ENCODE measurements at places on chromosomes 2 and 18.

- DNase-seq = no peak
These were observed 325.8 kb upstream of the POU3F3 start for GRCh38 chr2:104528101-104528500.

DNA sequence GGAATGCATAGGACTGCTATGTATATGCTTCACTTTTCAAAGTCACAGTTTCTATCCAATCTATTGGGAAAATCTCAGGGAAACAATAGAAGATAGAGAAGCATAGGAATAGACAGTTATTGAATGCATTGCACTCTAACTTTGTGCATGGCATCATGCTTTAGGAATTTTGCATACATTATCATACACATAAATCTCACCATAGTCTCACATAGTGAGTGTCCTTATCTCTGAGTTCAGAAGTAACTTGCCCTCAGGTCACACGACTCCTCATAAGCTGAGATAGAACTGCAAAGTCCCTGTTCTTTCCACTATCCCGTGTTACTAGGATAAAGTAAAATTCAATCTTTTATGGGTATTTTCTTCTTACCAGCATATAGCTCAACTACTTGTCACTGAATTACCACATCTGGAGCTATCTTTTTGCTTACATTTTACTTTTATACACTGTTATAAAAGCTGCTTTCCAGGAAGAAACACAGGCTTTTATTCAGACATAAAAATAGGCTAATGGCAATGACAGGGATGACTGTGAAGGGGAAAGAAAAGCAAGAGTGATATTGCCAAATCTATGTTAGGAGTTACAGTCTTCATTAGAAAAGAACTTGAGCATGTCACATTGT, 666.9 kb downstream of the XIRP2 start:
- DNase-seq = no peak

DNA sequence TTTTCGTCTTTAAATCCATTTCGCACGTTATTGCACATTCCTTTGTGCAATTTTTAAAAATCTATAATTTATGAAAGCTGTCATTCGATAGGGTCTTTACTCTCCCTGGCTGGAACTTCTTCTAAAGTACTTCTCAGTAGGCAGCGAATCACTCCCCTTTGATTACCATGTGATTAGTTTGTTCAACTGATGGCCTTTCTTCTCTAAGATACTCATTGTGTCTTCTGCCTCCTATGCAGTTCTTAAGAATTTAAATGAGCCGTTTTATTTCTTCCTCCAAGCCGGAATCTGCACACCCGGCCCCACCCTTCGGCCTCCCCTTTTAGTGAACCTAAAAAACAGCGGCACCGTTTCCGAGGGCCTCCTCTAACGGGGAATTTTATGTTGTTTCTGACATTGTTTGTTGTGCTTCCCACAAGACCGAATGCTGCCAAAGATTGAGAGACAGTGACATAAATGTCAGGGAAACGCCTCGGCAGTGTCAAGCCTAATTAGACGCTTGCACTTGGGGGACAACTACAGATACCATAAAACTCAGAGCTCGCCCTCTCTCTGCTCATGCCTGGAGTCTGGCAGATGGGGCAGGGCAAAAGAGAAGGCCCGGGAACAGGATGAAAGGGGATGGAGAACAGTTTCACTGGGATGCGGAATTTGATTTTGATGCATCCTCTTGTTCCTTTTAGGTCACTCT, 255.3 kb downstream of the BCL11A start:
- DNase-seq = no peak

GRCh38 chr2:237227592-237228280, 142.0 kb downstream of the COPS8 start:
- no peak for DNase-seq

GRCh38 chr2:181104512-181105115, 124.2 kb downstream of the UBE2E3 start:
- DNase-seq = no peak

Measured in stimulated activated CD8-positive, alpha-beta memory T cell treated with anti-CD3 and anti-CD28 coated beads, Interleukin-15, amount 100 ng/mL, for 1 hour (primary cell).